ENCODE measurements at places on chromosomes 3 and 15.

- no peak for DNase-seq
Measured at GRCh38 chr15:58078591-58078990, 13.1 kb upstream of the ALDH1A2 start.

DNA sequence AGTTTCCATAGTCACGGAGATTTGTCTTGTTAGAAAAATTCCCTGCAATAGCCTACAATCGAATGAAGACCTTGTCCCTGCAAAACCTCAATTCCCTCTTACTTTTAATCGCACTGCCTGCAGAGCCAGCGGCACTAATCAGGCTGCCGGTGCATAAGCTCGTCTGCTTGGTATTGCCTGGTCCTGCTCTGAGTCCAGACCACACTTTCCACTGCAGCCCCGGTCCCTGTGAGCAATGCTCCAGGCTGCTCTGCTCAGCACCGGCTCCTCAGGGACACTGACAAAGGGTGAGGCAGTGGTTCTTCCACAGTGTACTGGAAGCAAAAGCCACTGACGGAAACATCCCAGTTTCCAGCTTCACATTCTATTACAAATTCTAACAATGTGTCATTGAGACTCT, 164.3 kb downstream of the OCA2 start:
- DNase-seq, result no peak

DNA sequence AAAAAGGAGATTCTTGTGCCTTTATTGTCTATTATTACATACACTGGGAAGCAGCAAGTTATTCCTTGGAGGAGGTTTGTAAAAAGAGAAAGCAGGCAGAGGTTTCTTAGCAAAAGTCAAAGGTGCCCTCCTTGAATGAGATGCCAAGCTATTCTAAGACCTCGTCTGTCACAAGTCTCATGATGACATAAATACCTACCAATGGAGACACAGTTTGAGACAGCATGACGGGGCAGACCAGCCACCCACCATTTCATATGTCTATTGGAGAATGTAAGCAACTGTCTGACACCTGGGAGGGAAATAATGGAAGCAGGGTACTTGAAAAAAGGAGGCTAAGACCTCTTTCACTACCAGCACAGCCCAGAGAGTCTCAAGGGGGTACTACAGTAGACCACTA, 2.2 kb downstream of the RGMA start:
- no peak for DNase-seq

DNA sequence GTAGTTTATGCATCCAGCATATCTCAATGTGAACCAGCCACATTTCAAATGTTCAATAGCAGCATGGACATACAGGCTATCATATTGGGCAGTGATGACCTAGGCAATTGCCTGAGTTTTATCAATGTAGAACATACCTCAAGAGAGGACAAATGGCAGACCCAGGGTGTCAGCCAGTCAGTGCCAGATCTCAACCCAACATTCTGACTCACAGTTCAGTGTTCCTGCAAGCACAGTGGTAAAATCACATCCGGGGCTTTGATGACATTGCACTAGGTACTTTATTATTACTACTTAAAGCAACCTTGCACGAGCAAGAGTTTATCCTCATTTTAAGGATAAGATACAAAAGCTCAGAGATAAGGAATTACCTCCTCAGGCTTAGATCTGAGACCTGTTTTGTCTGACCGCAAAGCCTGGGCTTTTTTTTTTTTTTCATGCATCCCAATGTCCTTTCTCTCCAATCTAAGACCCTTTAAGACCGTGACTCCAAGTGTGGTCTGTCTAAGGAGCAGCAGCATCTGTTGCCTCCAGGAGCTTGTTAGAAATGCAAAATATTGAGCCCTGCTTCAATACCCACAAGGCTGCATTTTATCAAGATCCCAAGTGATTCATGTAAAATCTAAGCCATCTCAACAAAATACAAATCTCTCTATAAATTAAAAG, 60.1 kb downstream of the SLC12A1 start:
- no peak for DNase-seq

- no peak for DNase-seq
Measured at GRCh38 chr15:94353488-94353820, 122.1 kb downstream of the MCTP2 start.

DNA sequence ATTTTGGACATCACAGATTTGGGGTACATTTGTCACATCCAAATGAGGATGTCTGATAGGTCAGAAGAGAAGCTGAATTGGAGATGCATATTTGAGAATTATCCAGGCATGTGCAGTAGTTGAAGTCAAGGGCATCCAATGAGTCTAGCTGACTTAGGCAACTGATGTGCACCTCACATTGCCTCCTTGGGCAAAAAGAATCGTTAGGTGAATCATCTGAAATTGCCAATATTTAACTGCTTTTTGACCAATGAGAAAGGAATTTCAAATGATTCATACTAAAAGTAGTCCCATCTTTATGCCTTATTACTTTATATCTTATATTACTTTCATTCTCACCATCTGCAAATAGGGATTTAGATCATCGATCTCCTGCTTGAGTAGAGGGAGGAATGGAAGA, 117.7 kb downstream of the CD47 start:
- no peak for DNase-seq

DNA sequence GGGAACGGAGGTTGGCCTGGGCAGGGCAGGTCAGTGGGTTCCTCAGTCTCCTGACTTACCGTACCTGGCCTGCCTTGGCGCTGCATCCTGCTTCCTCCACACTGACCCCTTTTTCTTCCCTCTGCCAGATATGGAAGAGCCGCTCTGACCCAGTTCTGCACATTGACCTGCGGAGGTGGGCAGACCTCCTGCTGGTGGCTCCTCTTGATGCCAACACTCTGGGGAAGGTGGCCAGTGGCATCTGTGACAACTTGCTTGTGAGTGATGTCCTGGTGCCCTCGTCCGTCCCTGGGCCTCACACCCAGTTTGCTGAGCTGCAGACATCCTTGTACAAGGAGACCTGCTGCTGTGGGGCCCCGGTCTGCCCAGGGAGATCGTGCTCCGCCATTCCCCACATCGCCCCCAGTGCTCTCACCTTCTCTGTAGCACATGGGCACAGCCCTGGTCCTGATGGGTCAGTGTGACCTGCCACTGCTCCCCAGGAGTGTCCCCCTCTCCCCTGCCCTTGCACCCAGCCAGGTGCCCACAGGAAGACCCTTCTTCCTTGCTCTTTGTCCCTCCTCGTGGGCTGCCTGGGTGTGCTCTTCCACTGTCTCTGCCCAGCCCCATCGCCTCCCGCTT, 21.0 kb downstream of the PPCDC start:
- DNase-seq, result no peak
